ENCODE measurements at places on chromosomes 16 and 17.

GRCh38 chr17:30476726-30477082, 504 bp upstream of the GOSR1 start:
- no peak for DNase-seq

- DNase-seq, result no peak
Measured at GRCh38 chr17:29956225-29956624, 14.8 kb downstream of the EFCAB5 start.

- DNase-seq, result no peak
Measured at GRCh38 chr16:17510567-17510966, 39.8 kb upstream of the XYLT1 start.

DNA sequence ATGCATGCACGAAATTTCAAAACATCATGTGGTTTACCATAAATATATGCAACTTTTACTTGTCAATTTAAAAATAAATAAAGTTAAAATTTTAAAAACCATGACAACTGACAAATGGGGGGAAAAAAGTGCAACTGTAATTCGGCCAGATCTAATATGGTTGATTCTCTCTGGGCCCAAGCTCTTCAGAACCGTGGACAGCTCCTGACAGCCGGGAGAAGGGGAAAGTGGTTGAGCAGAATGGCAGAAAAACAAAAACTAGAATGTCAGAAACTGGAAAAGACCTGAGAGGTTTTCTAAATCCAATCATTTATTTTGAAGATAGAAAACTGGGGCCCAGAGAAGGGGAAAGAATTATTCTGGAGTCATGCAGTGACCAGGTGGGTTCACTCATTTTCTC, 126.6 kb downstream of the TMEM132E start:
- no peak for DNase-seq

- DNase-seq, result no peak
Measured at GRCh38 chr16:3021449-3022207, 1.5 kb downstream of the TNFRSF12A start.

DNA sequence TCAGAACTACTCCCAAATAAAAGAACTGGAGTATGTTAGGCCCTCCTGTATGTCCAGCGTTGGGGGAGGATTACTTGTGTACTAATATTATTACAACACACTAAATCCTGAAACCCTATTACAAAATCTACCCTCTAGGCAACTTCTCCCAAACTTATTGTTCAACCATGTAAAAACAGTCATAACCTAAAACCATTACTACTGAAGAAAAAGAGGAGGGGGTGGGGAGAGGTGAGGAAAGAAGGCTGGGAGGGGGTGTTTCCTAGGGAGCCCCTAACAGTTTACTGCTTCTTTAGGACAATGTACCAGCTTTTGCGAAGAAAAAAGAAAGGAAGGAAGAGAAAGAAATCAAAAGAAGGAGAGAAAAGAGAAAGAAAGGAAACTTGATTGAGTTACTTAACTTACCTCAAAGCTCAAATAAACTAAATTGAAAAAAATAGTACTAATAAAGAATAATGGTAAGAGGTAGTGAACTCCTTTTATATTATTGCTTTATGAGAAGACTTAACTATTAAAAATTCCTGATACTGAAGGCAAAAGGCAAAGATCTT, 2.3 kb downstream of the SALL1 start:
- DNase-seq, result no peak

- no peak for DNase-seq
Measured at GRCh38 chr17:67218385-67218950, 26.5 kb downstream of the HELZ start.

GRCh38 chr17:12078791-12079190, 58.1 kb downstream of the MAP2K4 start:
- no peak for DNase-seq
